ENCODE measurements at places on chromosomes 7 and 10. TPM values are rescaled to one million over a fixed set of nuclear protein-coding genes. Genes with fewer than 3 reads are reported as not detected.

BMPR1A gene
- 129 TPM for total RNA-seq

SPDYE2 gene
- total RNA-seq = not detected

SPDYE16 gene
- total RNA-seq = not detected

SPDYE2B gene
- not detected for total RNA-seq

SNX10 gene
- total RNA-seq = 9.9 TPM

TMEM213 gene
- total RNA-seq = not detected

TFPI2 gene
- total RNA-seq = 10.9 TPM

MLXIPL gene
- total RNA-seq = 9.4 TPM

SUN3 gene
- total RNA-seq = not detected

CYCS gene
- 231 TPM for total RNA-seq

Data from H1 (cell line).